CD8-positive, alpha-beta memory T cell (primary cell): ENCODE measurements at places on chromosomes 12 and 14.

GRCh38 chr12:90631591-90632212 lies 323.3 kb downstream of the CCER1 start:
- no peak for DNase-seq

DNA sequence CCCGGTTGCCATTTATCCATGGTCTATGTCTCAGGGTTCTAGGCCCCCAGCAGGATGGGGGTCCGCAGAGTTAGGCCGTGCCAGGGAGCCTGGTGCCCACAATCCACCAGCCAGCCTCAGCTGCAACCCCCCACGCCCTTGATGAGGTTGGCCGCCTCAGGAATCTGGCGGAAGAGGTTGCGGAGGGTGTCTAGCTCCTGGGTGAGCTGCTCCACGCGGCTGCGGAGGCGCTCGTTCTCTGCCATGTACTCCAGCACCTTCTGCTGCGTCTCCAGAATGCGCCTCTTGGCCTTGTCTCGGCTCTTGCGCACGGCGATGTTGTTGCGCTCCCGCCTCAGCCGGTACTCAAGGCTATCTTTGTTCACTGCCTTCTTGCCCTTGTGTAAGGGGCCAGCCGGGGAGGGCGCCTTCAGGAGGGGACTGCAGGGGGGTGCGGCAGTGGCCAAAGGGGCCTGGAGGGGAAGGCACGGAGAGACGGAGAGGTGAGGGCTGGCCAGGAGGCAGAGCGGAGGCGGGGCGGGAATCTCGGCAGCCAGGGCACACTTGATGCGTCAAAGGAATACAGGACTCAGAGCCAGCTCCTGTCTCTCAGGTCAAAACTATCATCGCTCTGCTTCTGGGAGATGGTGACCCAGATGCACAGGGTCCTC lies 1.6 kb downstream of the CEBPE start:
- DNase-seq, result no peak

- no peak for DNase-seq
These were observed 482 bp upstream of the PSMC1 start for GRCh38 chr14:90255871-90256270.

DNA sequence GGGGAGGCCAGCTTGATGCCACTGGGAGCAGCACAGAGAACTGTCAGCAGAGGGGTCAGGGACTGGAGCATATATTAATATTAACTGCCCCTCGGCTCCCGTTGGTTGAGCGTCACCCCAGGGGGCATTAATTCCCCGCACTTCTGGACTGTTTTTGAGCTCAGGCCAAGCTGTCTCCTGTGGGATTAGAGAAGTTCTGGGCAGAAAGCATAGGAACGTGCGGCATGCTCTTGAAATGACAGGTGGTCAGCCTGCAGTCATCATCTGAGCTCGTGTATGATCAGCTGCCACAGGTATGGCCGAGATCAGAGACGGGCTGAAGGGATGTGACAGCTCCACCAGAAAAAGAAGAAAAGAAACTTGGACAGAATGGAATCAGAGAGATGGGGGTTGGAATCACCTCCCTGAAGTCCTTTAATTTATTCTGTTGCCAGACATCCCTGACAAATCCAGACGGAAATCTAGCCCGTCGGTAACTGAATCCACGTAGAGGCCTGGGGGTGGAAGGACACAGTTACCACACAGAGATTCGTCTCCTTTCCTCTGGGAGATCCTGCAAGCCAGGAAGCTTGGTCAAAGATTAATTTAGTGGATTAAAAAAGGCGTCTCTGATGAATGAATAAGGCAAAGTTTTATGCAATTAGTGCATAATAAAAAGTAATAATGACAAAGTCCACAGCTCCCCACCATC lies 23.6 kb downstream of the NR1H4 start:
- DNase-seq, result no peak

DNA sequence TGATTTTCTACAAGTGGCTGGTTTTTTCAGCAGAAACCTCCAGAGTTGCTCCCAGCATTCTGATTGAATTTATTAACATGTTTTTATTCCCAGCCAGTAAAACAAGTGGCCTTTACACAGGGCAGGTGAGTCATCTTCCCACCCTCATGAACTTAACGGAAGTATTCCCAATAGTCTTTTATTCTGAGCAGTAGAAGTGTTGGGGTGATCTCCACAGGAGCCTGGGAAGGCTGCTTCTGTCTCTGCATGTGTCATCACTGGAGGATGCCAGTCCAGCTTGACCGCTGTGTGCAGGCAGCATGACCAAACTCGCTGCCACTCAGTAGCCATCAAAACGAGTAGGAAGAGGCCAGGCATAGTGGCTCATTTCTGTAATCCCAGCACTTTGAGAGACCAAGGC lies 13.4 kb upstream of the DNAH10 start:
- DNase-seq, result no peak
